Osteoblast (primary cell): ENCODE measurements at places on chromosomes 12 and 14. TPM values are rescaled to one million over a fixed set of nuclear protein-coding genes. Genes with fewer than 3 reads are reported as not detected.
A peak's percentile ranks its signal among the peaks of the same experiment; 100 is the strongest.

The RACGAP1 gene
- total RNA-seq: 12.7 and 16.5 TPM in 2 replicates

The NEUROD4 gene
- total RNA-seq: not detected in 2 replicates

The MYF6 gene
- total RNA-seq: not detected in 2 replicates

The PMCH gene
- not detected in 2 replicates for total RNA-seq

DNA sequence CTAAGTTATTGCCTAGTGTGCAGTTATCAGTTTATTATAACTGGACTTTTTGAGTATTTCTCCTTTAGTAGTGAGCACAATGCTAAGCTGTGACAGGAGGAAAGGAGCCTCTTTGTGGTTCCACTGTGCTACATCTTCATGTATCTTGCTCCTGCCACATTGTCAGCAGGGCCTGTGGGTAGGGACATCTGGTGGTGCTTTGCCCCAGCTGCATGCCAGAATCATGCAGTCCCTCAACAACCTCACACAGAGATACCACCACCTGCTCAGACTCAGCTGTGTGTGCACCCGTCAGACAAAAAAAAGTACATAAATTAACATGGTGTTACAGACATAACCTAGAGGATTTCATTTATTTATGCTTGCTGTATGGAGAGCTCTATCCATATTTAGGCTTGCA, 51.1 kb downstream of the MIS18BP1 start:
- no peak overlapping the region for H3K4me3 ChIP-seq
- no peak for DNase-seq
- H3K27ac ChIP-seq: no peak overlapping the region
- H3K36me3 ChIP-seq: peaks cover 9% of the 10 kb centered on the region

DNA sequence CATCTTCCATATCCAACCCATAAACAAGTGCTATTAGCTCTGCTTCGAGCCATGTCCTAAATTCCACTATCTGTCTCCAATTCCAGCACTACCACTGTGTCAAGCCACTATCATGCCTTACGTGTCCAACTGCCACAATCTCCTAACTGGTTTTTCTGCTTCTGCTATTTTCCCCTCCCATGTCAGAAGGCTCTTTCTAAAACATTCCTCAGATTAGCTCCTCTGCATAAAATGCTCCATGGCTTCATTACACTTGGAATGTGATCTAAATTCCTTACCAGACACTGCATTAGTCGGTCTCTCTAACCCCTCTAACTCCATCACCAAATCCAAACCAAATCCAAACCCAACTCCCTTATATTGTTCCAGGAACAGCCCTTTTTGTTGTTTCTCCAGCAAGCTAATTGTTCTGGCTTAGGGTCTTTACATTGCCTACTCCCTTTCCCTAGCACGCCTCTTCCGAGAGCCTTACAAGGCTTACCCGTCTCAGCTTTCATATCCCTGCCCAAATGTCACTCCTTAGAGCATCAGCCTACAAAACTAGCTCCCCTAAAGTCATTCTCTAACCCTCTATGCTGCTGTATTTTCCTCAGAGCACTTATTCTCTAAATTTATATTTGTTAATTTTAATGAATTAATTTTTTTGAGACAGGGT, 139.7 kb downstream of the HELB start:
- no peak overlapping the region for H3K4me3 ChIP-seq
- H3K27me3 ChIP-seq: no peaks in the 10 kb centered on the region
- DNase-seq: no peak
- H3K4me1 ChIP-seq: no peaks in the 10 kb centered on the region
- no peaks in the 10 kb centered on the region for H3K36me3 ChIP-seq

DNA sequence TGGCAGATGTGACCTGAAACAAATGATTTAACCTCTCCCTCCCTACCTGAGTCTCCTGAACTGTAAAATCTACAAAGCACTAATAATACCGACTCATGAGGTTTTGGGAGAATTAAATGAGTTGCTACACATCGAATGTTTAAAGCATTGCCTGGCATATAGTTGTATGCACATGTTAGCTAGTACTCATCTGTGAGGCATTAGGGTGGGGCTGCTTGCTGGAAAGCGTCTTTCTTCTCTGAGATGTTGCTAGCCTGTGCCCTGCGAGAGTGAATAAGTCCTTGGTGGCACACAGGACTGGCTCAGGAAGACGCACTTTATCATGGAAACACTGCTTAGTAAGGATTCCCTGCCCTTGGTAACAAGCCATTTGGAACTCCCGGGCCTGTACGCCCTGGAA, 6.1 kb downstream of the RAPGEF3 start:
- no peak overlapping the region for H3K4me3 ChIP-seq
- no peaks in the 10 kb centered on the region for H3K36me3 ChIP-seq
- H3K27ac ChIP-seq: peak overlapping the region; percentile 52
- peak; percentile 95 for DNase-seq
- H3K4me1 ChIP-seq: peaks cover 32% of the 10 kb centered on the region
- H3K27me3 ChIP-seq: no peaks in the 10 kb centered on the region
